Uterus (tissue), 4 donors: ENCODE measurements at places on chromosomes 13 and 19. TPM values are rescaled to one million over a fixed set of nuclear protein-coding genes. Genes with fewer than 3 reads are reported as not detected.

- peak overlapping the region; percentile 28 for H3K27ac ChIP-seq
- H3K4me3 ChIP-seq: no peak overlapping the region
- DNase-seq: peak; percentile 41
- no peaks in the 10 kb centered on the region for H3K27me3 ChIP-seq
- H3K36me3 ChIP-seq: no peaks in the 10 kb centered on the region
- H3K4me1 ChIP-seq: no peaks in the 10 kb centered on the region
These were observed 149.5 kb downstream of the DCT start for GRCh38 chr13:94329754-94330551.

DNA sequence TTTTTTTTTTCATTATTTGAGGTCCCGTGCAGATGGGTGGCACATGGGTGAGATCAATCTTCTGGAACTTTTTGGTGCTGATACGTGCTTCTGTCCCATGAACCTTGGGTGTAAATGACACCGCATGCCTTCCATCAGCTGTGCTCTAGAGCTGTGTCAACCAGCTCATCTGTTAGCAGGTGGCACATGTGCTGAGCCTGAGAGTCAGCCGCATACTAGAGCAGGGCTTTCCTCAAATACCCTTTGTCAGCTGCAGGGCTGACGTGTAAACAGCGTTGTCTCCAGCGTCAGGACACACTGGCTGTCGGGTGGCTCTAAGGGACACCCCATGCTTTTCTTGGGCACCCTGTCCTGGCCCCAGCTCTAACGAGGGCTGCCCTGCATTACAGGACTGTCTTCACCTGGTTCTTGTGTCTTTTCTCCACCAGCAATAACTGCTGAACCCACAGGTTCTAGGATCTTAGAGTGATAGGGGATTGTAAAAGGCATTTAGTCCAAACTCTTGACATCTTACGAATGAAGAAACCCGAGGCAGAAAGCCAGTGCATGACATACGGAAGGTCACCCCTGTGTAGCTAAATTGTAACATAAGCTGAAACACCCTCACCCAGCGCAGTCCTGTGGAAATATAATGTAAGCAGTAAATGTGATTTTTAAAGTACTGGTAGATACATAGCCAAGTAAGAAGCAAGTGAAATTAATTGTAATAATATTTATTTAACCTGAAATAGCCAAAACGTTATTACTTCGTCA is 119.5 kb downstream of the LRCH1 start:
- peak overlapping the region; percentile 22 for H3K27ac ChIP-seq
- H3K4me3 ChIP-seq: no peak overlapping the region
- no peaks in the 10 kb centered on the region for H3K27me3 ChIP-seq

- no peak for DNase-seq
- H3K4me3 ChIP-seq: peak overlapping the region; percentile 11
- peak overlapping the region; percentile 64 for H3K27ac ChIP-seq
- peaks cover 18% of the 10 kb centered on the region for H3K4me1 ChIP-seq
These were observed 11.0 kb downstream of the STK24 start for GRCh38 chr13:98565726-98566565.

GRCh38 chr13:74289861-74290773 is 155.9 kb upstream of the KLF12 start:
- H3K27ac ChIP-seq: peak overlapping the region; percentile 10
- H3K36me3 ChIP-seq: no peaks in the 10 kb centered on the region
- H3K27me3 ChIP-seq: no peaks in the 10 kb centered on the region

GRCh38 chr13:80463673-80464352 is 122.9 kb upstream of the SPRY2 start:
- H3K4me1 ChIP-seq: no peaks in the 10 kb centered on the region
- H3K36me3 ChIP-seq: no peaks in the 10 kb centered on the region
- DNase-seq: no peak

DNA sequence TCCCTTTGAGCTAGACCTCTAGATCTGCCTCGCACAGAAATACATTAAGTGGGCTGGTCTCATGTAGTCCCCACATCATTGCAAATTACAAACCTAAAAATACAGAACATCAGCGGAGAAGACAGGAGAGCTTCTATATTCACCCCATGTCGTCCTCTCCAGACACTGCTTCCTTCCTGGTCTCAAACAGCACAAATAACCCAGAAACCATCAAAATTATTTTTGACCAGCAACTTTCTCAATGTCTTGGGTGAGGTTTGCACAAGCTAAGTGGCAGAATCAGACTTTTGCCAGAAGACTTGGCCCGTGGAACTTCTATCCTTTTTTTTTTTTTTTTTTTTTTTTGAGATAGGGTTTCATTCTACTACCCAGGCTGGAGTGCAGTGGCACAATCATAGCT is 28.2 kb downstream of the CLEC17A start:
- no peak overlapping the region for H3K4me3 ChIP-seq
- no peaks in the 10 kb centered on the region for H3K4me1 ChIP-seq

DNA sequence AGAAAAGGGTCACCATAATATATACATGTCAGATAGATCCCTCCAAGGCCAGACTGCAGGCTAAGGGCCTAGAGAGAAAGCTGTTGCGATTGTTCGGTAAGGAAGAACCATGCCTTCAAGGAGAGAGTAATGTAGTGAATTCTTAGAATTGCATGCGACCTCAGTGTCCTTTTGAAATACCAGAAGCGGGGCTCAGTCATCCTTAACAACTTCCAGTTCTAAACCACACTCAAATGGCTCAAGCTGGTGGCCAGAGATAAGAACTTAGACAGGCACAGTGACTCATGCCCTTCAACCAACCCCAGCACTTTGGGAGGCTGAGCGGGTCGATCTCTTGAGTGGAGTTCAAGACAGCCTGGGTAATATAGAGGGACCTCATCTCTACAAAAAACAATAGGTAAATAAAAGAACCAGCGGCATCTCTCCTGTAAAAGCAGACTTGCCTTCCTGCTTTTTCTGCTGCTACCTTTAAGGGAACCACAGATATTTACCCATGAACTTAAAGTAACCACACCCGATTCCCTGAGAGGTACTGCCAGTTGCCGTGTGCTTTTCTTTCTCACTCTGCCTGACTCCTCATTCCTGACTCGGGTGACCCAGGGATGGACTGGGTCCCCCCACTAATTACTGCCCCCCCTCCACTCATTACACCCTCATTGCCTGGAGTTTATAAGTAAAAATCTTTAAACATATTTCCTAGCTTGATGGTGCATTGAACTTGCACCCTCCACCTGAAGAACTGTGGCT is 15.4 kb upstream of the SIGLEC6 start:
- H3K27me3 ChIP-seq: no peaks in the 10 kb centered on the region
- no peaks in the 10 kb centered on the region for H3K36me3 ChIP-seq
- no peaks in the 10 kb centered on the region for H3K4me1 ChIP-seq
- no peak for DNase-seq
- H3K4me3 ChIP-seq: no peak overlapping the region
- H3K27ac ChIP-seq: no peak overlapping the region

- no peak overlapping the region for H3K4me3 ChIP-seq
- no peaks in the 10 kb centered on the region for H3K36me3 ChIP-seq
- DNase-seq: no peak
- H3K27me3 ChIP-seq: no peaks in the 10 kb centered on the region
These were observed 3.7 kb downstream of the SLC25A42 start for GRCh38 chr19:19067276-19068072.

- peak; percentile 20 for DNase-seq
- no peaks in the 10 kb centered on the region for H3K27me3 ChIP-seq
- H3K36me3 ChIP-seq: no peaks in the 10 kb centered on the region
- H3K27ac ChIP-seq: no peak overlapping the region
- H3K4me3 ChIP-seq: no peak overlapping the region
These were observed 94.1 kb downstream of the HSPH1 start for GRCh38 chr13:31067416-31068118.

The ZNF837 gene
- 1.6 TPM for total RNA-seq

The KLF1 gene
- 0.97 TPM for total RNA-seq

The NKG7 gene
- not detected for total RNA-seq

The RNF225 gene
- not detected for total RNA-seq

The CEACAM3 gene
- total RNA-seq: not detected
